ENCODE measurements at places on chromosomes 4 and X.

DNA sequence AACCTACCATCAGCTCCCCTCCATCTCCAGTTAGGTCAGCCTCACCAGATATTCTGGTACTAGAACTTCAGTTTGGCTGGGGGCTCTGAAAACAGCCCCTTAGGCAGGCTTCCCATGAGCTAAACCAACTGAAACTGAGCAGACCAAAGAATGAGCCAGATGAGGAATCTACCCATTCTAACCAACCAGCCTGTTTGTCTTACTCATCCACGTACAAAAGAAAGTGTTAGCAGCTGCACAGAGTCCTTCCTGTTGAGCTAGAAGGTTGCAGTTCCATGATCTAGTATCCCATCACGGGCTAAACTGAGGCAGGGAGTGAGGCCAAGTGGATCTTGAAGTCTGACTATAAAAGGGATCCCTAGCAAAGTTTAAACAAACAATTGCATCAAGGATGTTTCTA lies 17.5 kb downstream of the MAGEA9B start:
- DNase-seq = no peak

DNA sequence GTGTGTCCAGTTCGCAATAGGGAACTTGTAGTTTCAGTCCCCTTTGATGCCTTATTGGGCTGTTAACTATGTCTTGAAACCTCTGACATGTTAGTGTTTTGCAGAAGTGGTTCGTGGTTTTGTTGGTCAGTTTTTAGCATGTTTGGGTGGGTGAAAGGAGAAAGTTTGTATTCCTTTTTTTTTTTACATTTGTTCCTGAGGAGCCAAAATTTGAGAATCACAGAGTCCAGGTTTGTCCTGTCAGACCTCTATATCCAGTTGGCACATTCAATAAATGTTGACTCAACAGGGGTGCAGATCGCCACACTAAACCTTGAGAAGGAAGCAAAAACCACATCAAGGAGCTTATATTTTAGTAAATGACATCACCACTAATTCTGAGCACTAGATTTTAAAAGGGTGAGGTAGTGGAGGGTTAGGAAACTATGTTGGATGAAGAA lies 26.2 kb downstream of the DLG3 start:
- no peak for DNase-seq

GRCh38 chrX:48854898-48855297 lies 19.5 kb upstream of the PCSK1N start:
- DNase-seq = no peak

DNA sequence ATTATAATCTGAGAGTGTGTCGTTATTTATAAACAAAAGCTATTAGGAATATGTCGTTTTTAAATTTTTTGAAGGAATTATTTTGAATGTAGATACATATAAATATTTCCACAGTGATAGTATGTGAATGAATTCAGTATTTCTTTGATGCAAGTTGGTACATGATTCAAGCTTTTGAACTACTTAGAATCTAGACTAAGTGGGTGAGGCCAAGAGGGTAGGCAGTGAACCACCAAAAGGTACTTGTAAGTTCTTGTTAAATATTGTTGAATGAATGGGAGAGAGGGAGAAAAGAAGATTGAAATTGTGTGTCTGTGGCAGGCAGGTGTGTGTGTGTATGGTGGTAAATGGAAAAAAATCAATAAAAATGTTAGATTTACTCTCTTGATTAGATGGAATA lies 69.6 kb downstream of the ARFIP1 start:
- no peak for DNase-seq

GRCh38 chr4:182862921-182863320 lies 54.3 kb downstream of the DCTD start:
- DNase-seq = peak; percentile 77

DNA sequence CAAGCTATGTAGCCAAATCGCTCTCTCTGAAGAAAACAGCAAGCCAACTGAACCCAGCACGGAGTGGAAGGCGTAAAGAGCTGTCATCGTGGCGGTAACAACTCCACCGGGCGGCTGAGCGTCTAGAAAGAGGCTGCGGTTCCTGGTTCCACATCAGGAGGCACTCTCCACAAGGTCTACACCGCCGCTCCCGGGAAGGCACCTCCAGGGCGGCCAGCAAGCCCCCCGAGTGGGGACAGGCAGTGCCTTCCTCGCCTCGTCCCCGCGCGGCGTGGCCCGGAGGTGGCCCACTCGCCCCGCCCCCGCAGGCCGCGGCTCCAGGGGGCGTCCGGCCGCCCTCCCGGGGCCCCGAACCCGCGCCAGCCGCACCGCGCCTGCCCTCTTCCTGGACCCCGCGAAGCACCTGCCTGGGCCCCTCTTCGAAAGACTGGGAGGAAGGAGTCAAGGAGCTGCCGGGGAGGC lies 755 bp downstream of the KLHL8 start:
- DNase-seq = peak; percentile 89

DNA sequence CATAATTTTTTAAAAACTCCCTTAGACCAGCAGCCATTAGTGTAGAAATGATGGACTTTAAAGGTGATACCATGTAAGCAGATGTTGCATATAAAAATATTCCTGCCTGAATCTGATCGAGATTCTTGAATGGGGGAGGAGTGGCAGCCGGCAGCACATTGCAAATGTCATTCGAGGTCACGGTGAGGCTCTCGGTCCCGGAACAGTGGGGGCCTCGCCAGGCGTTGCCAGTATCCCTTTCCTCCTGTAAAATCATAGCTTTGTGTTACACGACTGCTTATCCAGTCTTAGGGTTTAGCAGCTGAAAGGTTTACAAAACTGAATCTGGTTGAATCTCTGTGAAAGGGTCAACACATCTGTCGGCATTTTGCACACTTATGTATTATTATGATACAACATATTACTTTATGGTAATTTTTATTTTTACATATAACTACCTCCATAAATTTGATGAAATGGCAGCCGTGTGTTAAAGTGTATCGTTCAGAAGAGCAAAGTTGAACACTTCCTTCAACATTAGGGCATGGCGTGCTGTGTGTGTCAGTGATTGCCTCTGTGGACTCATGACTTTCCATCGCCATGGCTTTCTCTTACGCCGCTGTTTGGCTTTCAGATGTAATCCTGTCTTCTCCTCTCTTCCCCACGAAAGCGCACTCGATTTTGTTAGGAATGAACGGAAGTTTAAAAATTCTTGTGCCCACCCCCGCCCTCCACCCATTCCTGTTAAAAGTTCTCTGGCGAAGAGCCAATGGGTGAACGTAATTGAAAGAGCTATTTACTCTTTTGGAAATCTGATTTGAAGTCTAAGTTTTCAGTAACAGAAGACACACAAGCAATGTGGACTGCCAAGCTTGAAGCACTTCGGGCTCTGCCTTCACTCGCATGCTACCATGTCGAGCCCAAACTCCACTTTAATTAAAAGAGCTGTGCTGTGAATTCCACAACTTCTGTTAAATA lies 114.8 kb downstream of the STOX2 start:
- no peak for DNase-seq

DNA sequence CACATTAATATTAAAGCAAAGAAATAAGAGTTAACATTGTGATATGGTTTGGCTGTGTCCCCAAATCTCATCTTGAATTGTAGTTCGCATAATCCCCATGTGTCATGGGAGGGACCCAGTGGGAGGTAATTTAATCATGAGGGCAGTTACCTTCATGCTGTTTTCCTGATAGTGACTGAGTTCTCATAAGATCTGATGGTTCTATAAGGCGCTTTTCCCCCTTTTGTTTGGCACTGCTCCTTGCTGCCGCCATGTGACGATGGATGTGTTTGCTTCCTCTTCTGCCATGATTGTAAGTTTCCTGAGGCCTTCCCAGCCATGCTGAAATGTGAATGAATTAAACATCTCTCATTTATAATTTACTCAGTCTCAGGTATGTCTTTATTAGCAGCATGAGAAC lies 153.8 kb upstream of the GALNT7 start:
- no peak for DNase-seq

- DNase-seq = no peak
Observed at GRCh38 chr4:170674176-170674575, 584.4 kb upstream of the AADAT start.

- DNase-seq = peak; percentile 76
Observed at GRCh38 chr4:78551420-78552351, at the start of gene ANXA3. Gene ANXA3, plus strand, starts transcription at chr4:78551770. Its CDS starts 2,704 bp downstream, at chr4:78554474.
